ENCODE measurements at places on chromosomes 5 and 9.

DNA sequence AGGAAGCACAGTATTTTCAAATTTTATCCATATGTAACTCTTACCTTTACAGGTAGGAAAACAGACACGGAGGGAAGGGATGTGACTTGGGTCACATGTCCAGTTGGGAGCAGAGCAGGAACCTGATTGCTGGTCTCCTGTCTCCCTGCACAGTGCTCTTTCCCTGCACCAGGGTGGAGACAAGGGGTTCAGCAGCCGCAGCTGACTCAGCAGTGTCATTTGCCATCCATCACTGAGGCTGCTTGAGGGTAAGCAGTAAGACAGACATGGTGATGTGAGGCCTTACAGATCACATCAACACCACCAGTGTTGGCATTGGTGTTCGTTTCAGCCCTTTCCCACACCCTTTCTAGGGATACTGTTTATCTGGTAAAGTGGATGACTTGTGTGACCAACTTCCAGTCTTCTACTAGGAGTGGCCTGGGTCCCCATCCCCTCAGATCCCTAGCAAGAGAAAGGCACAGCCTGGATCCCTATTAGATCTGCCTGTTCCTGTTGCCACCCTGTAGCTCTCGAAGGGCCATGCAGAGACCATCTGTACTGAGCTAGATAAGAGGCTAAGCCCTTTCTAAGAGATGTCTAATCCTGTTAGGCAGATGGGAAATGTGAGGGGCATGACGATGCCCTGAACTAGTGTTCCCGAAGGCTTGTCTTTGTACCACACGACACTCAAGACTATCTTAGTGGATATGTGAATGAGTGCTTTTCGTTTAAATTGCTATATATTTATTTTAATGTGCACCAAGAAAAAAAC is 29.1 kb downstream of the FRMPD1 start:
- no peak for DNase-seq

DNA sequence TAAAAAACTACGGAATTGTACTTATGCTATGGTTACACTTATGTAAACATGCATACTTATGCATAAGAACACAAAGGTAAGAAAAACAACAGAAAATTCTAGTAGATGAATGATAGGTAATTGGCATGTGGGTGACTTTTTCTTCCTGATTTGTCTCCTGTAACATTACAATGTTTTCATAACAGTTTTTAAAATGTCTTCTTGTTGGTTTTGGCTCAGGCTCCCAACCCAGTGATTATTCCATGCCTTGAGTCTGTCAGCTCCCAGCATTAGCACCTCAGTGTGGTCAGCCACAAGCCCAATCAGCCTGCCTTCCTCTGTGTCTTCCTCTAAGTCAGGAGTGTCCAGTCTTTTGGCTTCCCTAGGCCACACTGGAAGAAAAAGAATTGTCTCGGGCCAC is 7.9 kb upstream of the FOXE1 start:
- no peak for DNase-seq

DNA sequence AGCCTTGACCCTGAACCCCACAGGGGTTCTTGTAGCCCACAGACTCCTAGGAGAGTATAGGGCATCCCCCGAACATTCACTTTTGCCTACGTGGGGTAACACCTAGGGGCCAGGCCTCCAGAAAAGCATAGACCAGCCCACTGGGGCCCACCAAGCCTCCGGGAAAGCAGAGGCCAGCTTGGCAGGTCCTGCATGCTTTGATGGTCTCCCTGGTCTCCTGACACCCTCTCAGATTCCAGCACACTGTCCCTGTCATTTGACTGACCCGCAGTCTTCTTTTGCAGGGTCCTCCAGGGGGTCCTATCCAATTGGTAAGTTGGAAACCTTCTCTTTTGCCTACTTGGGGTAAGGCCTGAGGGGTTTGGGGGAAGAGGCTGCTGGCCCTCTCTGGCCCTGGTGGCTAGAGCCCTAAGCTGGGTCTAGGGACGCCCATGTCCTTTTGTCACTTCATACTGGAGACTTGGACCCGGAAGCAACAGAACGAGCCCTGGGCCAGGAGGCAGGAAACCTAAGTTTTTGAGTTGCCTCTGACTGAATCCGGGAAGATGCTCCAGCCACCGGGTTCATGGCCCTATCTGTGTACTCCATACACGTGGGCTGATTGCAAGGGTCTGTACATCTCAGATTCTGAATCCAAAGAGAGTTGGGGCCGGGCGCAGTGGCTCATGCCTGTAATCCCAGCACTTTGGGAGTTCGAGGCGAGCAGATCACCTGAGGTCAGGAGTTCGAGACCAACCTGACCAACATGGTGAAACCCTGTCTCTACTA is 20.9 kb upstream of the ORM1 start:
- no peak for DNase-seq

GRCh38 chr5:1058083-1058945 is 49.7 kb downstream of the NKD2 start:
- DNase-seq: no peak

- no peak for DNase-seq
Measured at GRCh38 chr5:165781738-165782137, 2276.3 kb downstream of the MAT2B start.

GRCh38 chr9:112094948-112095681 is 80.0 kb downstream of the SUSD1 start:
- no peak for DNase-seq

DNA sequence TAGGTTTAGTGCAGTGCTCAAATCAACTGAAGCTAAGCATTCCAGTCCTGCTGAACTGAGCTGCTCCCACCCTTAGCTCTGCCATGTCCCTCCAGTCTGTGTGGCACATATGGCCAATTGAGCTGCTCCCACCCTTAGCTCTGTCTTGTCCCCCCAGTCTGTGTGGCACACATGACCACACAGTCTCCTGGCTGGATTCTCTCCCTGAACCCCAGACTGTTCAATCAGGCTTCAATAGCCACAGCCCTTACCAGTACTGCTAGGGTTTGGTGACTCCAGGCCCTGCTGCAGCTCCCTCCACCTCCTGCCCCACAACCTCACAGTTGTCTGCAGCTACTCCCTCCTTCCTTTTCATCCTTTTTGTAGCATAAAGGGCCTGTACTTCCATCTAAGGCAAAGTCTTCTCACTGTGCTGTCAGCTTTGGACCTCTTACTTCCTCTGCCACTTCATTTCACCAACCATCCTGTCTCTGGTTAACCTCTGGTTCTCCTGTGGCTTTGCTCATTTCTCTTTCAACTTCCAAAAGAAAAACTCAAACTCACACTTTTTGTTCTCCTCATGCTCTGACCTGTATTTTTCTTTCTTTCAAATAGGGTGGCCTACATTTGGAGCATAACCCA is 50.8 kb downstream of the ADAMTS12 start:
- DNase-seq: no peak

DNA sequence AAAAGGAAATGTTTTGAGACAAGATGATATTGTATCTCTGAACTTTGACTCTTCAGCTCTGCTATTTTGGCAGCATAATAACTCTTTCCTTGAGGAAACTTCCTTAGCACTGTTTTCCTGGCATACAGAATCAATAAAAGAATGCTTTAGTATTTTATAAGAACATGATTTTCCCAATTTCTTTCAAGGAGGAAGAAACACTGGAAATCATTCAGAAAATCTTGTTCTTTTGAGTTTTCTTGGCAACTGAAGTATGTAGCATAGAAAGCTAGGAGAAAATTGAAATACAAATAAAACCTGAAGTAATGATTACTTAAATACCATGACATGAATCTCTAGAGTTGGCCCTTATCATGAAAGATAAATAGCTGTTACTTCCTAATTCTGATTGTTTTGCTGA is 461.4 kb upstream of the ZNF608 start:
- no peak for DNase-seq

Measured in NAMALWA (cell line).